ENCODE measurements at places on chromosomes 1 and 21.
A peak's percentile ranks its signal among the peaks of the same experiment; 100 is the strongest.

DNA sequence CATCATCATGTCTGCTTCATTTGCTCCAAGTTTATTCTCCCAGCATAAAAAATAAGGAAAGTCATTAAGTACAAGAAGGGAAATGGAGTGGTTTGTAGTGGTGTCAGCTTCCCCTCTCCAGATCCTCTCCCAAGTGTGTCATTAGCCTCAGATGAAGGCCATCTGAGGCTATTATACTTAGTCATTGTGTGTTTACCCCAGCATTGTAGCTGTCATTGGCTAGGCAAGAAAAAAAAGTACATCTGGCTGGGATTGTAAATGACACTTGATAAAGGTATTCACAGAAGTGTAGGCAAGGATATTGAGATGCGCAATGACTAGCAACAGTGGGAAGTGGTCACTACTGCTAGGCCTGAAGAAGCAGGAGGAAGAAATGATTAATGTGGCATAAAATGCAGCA lies 316.9 kb upstream of the SGIP1 start:
- no peak for DNase-seq

DNA sequence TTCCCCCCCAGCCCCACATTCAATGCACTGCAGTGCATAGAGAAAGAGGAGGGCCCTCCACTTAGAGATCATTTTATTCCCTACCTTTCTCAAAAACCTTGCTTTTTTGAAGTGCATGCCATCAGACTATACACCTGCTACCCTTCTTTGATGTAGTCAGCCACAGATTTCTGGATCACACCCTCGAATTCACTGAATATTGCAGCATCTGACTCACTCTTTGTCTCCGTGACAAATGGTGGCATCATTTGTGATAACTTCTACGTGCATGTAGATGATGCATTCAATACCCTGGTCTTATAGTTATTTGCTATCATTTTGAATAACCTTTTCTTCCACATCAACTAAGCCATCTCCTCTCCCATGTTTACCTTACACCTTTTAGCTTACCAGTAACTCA lies 310.3 kb upstream of the SGIP1 start:
- no peak for DNase-seq

DNA sequence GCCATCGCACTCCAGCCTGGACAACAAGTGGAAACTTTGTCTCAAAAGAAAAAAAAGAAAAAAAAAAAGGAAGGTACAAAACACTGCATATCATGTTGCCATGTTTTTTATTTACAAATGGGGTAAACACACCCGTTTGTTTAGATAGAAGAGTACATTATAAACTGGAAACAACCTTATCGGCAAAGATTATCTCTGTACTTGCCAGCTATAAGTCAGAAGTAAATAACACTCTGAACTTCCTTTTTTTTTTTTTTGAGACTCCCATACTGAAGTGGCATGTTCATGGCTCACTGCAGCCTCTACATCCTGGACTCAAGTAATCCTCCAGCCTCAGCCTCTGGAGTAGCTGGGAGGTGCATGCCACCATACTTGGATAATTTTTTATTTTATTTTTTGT lies 21.9 kb downstream of the USP48 start:
- peak; percentile 38 for DNase-seq

- DNase-seq, result no peak
Observed at GRCh38 chr1:180246579-180246978, 16.5 kb downstream of the LHX4 start.

DNA sequence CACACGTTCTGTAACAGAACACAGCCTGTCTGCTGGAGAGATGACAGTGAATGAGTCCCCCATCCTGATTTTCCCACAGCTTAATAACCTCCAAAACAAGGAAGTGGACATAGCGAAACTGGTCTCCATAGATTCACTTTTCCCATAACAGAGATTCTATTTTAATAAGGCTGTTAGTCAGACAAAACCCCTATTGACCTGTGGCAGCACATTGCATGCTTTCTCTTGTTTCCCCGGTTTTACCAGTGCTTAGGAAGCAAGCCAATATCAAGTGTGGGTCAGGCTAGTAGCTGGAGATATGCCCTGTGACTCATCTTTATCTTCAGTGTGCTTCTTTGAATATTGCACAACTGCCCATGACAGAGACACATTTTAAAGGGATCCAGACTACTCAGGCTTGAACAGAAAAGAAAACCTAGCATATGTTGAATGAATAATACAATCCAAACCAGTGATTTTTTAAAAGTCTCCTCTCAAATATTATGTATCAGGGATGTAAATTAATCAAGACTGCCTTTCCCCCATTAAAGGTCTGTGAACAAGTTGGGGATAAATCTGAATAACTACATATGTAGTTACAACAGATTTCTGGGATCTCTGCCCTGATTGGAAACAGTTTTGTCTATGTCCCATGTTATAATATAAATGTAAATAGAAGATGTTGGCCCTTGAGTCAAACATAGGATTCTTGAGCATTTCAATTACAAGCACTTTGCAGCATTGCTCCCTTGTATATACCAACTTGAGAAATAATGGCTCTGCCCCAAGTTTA lies 11.9 kb upstream of the CLDN8 start:
- no peak for DNase-seq

DNA sequence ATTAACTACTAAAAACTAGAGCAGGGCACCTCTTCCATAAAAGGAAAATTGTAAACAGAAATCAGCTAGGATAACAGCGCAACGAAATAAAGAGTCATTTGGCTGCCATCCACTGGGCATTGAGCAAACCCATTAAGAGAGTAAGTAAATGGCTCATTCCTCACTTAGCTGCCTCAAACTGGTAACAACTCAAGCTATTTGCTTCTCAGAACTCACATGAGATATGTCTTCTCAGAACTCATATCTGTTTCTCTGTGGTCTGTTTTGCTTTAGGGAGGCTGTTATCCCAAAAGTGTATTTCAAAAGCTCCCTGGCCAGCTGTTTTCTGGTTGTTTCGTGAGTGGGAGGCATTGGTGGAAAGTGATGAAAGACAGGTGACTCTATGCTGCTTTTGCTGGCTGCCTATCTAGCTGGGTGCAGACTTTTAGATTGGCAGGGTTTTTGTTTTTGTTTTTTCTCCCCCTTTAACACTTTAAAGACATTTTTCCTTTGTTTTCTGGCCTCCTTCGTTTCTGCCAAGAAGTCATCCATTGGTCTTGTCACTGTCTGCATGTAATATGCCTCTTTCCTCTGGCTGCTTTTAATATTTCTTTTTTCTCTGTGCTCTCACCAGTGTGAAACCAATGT lies 269.2 kb upstream of the RGS18 start:
- DNase-seq, result no peak

DNA sequence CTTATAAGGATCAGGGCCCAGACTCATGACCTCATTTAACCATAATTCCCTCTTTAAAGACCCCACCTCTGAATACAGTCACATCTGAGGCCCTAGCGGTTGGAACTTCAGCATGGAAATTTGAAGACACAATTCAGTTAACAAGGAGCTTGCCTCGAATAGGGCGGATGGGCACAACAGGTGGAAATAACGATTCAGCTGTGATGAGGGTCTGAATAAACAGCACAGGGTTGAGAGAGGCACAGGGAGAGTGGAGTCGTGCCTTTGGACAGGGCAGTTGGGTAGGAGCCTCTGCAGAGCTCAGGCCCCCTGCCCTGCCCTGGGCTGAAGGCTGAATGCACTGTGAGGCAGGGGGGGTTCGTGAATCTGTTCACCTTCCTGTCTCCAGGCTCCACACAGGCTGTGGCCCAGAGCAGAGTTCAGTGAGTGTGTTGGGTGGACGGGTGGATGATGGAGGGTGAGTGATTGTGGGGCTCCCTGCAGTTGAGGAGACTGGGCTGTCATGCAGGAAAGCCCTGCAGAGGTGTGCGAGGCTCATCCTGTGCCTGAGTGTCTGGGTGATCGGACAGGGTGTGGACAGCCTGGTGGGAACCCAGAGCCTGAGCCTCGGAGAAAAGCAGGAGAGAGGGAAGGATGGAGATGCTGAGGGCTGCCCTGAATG lies 243.1 kb downstream of the FOXD2 start:
- no peak for DNase-seq

Measured in inflammatory macrophage (primary cell).